ENCODE measurements at places on chromosomes 6 and 20.

GRCh38 chr20:35341366-35342028 is 49.3 kb upstream of the FAM83C start:
- DNase-seq: no peak

DNA sequence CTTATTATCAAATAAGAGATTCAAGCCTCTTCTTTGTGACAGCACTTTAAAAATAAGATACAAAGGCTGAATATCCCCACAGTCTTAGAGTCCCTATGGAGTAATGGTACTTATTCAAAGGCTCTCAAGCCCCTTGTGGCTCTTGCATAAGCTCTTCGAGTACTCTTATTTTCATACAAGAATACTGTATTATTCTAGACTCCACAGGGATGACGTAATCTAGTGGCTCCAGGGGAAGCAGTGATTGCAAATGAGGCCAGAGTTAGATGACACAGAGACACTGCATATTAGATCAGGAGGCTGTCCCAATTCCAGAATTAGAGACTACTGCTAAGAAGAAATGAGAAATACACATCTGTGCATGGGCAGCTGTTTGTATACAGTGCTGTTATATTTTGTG is 1195.9 kb upstream of the MAP3K7 start:
- DNase-seq: no peak

DNA sequence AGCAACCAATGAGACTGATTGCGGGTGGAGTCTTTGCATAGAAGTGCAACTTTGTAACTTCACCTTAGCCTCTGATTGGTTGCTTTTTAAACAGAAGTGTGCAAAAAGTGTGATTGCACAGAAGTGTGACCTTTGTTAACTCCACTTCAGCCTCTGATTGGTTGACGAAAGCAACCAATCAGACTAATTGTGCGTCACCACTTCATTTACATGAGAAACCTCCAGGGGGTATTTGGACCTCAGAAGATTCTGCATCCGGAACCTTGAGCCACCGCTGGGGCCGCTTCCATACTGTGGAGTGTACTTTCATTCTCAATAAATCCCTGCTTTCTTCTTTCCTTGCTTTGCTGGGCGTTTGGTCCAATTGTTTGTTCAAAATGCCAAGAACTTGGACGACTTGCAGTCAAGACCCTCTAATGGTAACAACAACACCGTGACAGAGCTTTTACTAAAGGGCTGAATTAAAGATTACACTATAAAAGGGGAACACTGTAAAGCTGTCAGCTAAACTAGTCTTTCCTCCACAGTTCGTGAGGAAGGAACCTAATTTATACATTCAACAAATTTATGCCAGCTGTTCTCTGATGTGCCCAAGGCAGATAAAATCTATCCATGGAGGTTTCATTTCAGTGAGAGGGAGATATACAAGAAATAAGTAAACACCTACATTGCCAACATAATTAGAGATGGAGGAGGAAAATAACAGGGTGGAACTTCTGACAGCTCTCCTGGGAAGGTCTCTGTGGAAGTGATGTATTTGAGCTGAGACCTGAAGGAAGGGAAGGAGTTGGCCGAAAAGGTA is 1.4 kb upstream of the HECA start:
- DNase-seq: no peak

DNA sequence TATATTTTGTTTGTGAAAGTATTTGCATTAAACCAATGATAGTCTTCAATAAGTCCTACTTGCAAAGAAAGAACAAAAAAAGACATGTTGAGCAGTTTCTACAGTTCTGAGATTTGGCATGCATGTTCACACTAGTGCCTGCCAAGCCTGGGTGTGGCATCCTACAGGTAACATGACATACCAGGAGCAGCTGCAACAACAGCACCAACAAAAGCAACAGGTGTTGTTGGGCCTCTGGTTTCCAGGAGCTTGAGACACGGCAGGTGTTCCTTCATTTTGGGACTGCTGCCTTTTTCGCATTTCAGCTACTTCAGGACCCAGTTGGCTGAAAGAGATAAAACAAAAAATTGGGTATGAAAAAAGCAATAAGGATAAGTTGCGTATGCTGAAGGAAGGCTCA is 41.2 kb upstream of the MTRF1L start:
- no peak for DNase-seq

DNA sequence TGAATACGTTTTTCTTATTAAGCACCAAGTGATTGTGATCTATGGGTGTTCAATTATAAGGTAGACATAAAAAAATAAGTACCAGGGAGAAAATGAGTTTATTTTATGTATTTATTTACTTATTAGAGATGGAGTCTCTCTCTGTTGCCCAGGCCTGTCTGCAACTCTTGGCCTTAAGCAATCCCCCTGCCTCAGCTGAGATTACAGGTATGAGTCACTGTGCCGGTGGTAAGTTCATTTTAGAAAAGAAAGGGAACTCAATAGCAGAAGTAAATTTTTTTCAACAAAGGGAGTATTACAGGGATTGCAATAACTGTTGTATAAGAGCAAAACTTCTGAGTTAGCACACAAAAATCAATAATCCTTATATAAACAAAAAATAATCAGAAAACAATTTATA is 98.7 kb upstream of the FUT9 start:
- DNase-seq: no peak

- no peak for DNase-seq
Observed at GRCh38 chr20:39897058-39897457, 792.0 kb downstream of the MAFB start.

DNA sequence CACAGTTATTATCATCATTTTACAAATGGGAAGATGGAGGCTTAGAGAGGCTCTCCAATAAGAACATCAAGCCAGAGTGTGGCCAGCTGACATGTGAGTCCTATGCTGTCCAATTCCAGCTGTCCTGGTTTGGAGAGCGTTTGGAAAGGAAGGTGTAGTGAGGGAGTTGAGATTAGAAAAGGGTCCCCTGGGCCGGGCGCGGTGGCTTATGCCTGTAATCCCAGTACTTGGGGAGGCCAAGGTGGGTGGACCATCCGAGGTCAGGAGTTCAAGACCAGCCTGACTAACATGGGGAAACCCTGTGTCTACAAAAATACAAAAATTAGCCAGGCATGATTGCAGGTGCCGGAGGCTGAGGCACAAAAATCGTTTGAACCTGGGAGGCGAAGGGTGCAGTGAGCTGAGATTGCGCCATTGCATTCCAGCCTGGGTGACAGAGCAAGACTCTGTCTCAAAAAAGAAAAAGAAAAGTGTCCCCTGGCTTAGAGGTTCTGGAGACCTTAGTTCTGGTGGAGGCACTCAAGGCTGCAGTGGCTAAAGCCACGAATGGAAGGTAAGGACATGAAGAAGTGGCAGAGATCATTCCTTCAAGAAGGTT is 22.1 kb upstream of the OVOL2 start:
- DNase-seq: no peak

- no peak for DNase-seq
Observed at GRCh38 chr6:78577585-78577984, 289.8 kb upstream of the IRAK1BP1 start.

- DNase-seq: no peak
Observed at GRCh38 chr6:122799916-122800686, 11.0 kb downstream of the SMPDL3A start.

GRCh38 chr20:49888212-49889000 is 26.9 kb downstream of the SPATA2 start:
- no peak for DNase-seq

DNA sequence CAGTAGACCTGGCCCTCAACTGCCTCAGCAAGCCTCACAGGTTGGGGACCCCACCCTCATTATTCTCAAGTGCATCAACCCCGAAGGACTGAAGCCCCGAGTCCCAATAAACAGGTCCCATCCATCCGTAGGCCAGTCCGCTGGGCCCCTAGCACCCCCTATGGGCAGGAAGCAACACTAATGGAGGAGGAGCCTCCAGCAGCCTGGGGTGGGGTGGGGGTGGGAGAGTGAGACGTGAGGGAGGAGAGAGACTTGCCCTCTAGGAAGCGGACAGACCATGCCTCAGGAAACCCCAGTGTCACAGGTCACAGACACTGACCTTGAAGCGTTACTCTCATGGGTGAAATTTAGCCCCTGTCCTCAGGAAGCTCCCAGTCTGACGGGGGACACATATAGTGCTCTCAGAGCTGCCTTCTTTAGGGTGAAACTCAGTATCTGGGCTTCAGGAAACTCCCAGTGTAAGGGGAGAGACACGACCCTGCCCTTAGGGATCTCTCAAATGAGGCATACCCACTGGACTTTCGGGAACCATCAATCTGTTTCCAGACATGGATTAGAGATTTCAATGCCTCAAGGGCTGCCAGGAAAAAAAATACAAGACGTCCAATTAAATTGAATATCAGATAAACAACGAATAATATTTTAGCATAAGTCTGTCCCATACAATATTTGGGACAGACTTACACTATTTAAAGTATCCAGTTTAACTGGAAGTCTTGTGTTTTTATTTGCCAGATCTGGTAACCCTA is 125.8 kb downstream of the MRPL14 start:
- no peak for DNase-seq

GRCh38 chr6:7723041-7723447 is 2.9 kb upstream of the BMP6 start:
- DNase-seq: peak; percentile 15

GRCh38 chr20:1816384-1817381 is 78.5 kb upstream of the SIRPA start:
- no peak for DNase-seq

GRCh38 chr6:138987080-138987642 is 892 bp downstream of the REPS1 start:
- DNase-seq: no peak

- no peak for DNase-seq
Observed at GRCh38 chr6:167568407-167569024, 243.6 kb downstream of the TTLL2 start.

DNA sequence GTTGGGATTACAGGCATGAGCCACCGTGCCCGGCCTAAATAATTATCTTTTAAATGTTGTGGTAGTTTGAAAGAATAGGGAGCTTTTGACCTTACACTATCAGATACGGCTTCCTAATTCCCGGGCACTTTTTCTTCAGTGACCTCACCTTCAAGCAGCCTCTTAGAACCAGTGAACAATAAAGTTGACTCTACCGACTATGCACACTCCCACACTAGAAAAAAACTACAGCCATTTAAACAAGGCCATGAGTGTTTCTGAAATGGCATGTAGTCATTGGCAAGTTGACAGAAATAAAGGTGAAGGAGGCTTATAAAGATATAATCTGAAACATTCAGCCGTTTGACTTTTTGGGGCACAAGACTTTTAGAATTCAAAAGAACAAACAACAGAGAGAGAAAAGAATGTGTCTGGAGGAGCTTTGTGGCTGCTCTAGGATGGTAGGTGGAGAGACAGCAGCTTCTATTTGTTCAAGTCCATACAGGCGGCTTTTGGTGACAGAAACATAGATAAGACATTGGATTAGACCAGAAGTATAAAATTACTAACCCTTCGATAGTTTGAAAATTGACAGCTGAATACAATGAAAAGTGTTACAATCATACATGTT is 75.2 kb downstream of the GJA1 start:
- no peak for DNase-seq

DNA sequence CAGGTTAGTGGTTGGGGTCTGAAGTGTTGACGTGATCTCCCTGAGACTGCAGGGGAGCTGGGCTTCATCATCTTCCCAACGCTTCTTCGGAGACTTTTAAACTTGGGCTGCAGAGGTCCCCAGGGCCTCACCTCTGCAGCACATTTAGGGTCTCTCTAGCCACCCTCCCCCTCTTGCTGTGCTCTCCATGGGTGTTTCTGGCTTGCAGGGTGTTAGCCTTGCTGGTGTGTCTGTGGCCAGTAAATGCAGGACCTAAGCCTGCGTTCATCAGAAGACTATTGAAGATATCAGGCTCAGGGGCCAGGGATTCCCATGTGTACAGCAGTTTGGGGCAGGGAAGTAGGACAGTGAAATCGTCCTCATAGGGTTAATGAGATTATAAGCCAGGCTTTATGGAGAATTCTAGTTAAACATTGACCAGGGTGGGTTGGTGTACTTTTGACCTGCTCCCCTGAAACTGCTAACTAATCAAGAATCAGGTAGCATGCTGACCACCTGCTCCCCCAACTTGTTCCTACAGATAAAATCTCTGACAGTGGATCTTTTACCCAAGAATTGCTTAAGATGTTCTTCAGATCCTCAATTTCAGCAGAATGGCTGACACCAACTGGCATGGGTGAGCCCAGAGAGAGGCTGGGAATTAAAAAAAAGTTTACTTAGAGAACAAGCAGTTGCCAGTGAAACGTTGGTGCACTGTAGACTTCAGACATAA is 3.8 kb upstream of the DDO start:
- peak; percentile 20 for DNase-seq

DNA sequence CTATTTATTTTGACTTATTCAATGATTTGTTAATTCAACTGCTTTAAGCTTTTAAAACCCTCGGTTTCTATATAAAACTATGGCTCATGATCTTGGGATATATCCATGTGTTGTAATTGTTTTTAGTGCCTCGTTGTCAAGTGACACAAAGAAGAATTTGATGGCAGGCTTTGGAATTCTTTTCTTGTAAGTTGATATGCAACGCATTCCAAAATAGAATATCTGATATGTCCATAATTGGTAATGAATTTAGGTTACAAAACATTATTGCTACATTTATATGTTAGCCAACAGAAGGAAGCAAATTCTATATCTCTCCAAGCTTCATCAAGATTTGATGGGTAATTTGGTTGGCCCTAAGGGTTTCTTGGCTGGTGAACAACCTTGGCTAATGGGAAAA is 220.4 kb upstream of the RIMS1 start:
- DNase-seq: no peak

GRCh38 chr6:122804962-122805485 is 16.0 kb downstream of the SMPDL3A start:
- DNase-seq: no peak

DNA sequence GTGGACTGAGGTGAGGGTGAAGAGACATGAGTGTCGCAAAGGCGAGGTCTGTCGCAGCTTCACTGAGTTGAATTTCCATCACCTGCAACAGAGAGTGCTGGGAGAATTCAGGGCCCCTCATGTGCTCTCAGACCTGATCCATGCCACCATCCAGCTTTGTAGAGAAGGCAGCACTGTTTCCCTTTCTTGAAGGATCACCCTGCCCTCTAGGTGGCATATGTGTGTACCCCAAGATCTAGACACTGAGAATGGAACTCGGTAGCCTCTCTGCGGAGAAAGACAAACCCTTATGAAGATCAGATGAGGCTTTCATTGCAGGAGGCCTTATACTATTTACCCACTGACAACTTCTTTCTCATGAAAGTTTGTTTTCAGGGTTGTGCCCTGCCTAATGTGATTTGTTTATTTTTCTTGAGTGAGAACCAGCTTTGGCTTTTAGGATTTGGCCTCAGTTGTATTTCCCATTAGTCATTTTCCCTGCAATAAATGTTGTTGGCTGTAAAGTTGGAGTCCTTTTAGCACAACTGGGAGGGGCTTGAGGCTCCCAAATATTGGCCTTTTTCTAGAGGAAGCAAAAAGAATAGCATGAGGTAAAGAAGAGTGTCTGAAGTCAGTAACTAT is 811.3 kb downstream of the DHX35 start:
- DNase-seq: no peak

DNA sequence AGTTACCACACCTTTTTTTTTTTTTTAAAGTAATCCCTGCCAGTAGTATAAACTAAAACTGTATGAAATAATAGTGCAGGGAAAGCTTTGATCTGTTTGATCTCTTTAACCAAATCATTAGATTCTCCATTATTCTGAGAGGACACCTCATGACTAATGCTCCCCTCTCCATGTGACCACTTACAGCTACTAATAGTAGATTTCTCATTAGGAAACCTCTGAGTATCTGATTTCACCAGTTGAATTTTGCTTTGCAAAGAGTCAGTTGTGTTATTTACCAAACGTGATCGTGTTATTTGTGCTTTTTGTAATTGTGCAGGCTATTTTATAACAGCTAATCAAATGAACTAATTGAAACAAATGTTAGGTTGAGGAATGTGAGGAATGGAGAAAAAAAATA is 12.5 kb downstream of the CASP8AP2 start:
- DNase-seq: no peak

Measured in GF-D8 (cell line).